Fibroblast of skin of back (primary cell): ENCODE measurements at places on chromosomes 7 and 10.

DNA sequence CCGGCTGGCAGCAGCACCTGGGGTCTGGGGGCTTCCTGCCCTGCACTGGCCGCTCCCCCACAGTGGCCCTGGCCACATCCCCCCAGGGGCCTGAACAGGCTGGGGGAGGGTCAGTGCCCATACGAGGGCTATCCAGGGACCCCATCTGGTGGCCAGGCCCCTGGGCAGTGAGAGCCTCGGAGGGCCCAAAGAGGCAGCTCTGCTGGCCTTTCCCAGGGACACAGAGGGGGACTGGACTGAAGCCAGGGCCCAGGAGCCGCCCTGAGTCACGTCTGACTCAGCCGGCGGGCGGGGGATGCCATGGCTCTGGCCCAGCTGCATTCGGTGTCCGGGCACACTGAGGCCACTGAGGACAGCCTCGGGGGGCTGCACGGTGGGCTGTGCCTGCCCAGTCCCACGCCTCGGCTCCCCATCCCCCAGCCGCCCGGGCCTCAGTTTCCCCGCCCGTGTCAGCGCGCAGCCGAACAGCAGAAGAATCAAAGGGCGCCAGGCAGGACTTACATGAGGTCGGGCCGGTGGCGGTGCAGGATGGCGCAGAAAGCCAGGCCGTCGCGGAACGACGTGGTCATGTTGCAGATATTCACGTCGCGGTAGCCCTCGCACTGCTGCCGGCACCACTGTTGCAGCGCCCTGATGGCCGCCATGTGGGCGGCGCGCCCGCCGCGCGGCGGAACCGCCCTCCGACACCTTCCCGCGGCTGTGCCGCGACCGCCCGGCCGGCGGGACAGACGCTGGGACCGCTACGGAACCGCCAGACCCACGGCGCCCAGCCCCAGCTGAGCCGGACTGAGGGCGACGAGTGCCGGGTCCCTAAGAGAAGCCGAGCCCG, at the start of gene MICALL2:
TSS of gene MICALL2 (minus strand) at position 788 of the 829 bp plus-strand sequence. CDS start at position 644, 144 bp downstream.
- peak; percentile 92 for DNase-seq

GRCh38 chr10:24916365-24916764, 36.0 kb downstream of the PRTFDC1 start:
- no peak for DNase-seq

DNA sequence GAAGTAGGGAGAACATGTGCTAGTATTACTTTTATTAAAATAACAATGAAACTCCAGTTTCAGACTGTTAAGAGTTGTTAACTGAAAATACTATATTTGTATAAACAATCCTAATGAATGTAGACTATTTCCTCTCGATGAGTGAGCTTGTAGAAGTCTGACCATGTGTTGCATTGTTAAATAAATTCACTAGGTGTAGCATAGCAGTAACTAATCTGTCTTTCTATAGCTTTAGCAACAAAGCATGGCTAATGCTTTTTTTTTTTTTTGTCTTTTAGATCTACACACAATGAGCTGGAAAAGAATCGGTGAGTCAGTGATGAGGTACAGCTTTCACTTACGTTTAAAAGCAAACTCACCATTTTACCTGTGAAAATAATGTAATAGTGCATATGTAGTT, 37.1 kb downstream of the MXI1 start:
- DNase-seq, result no peak

DNA sequence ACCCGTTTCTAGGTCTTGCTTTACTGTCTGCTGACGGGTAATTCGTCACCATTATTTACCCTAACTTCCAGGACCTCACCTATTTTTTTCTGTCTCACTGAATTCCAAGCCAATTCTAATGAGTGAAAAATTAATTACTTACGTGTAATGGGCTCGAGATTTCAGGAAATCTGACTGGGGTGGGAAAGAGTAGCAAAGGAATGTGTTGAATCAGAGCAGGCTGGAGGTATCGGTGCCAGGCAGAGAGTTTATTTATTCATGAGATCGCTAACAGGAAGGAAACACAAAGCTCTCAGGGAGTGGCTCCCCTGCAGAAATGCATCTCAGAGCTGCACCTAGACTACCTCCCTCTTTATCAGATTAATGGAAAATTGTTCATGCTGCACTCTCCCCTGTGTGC, 4.0 kb upstream of the DIP2C start:
- DNase-seq, result peak; percentile 20
